CD14-positive monocyte (primary cell): ENCODE measurements at places on chromosomes 5 and 9. TPM values are rescaled to one million over a fixed set of nuclear protein-coding genes. Genes with fewer than 3 reads are reported as not detected.
A peak's percentile ranks its signal among the peaks of the same experiment; 100 is the strongest.

DNA sequence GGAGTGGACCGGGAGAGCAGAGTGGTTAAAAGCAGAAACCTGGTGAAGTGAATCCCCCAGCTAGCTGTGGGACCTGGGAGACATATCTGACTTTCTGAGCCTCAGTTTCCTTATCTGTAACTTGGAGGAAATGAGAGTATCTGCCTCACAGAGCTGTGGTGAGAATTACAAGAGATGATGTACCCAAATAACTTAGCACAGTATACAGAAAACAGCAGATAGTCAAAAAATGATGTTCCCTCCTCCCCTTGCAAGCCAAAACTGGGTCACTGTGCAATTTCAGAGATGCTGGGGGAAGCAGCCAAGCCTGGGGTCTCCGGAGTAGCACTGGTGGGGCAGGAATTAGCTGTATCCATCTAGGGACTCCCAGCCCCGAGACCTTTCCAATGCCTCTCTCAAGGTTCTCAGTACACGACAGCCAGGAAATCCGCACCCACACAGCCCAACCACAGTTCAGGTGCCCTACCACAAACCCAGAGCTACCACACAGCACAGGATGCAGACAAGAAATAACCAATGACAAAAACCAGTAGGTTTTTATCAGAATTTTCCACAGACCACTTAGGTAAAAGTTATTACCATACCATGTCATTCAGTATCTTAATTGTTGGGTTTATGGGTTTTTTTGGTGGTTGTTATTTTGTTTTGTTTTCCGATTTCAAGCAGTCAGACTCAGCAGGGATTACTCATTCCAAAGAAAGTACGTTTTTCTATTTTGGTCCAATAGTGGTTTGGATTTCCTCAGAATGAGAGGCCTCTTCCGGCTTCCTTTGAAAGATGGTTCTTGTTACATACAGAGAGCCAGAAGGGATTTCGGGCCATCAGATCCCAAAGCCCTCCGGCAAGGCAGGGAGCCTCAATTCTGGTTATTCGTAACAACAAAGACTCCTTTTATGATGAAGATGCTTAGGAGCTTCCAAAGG is 4.9 kb upstream of the HRH2 start:
- DNase-seq: peak; percentile 54
- H3K4me1 ChIP-seq: peaks cover 70% of the 10 kb centered on the region
- H3K27me3 ChIP-seq: no peaks in the 10 kb centered on the region
- H3K36me3 ChIP-seq: no peaks in the 10 kb centered on the region
- peak overlapping the region; percentile 52 for H3K27ac ChIP-seq

- no peak overlapping the region for H3K4me3 ChIP-seq
- H3K27ac ChIP-seq: no peak overlapping the region
- no peaks in the 10 kb centered on the region for H3K4me1 ChIP-seq
- H3K27me3 ChIP-seq: no peaks in the 10 kb centered on the region
- no peak for DNase-seq
These were observed 66.9 kb downstream of the FANCC start for GRCh38 chr9:95250462-95251221.

- no peaks in the 10 kb centered on the region for H3K27me3 ChIP-seq
- H3K36me3 ChIP-seq: peaks cover 60% of the 10 kb centered on the region
- H3K27ac ChIP-seq: no peak overlapping the region
- H3K4me3 ChIP-seq: no peak overlapping the region
These were observed 21.2 kb downstream of the TRIM14 start for GRCh38 chr9:98097836-98098235.

- H3K27ac ChIP-seq: no peak overlapping the region
- DNase-seq: no peak
- no peaks in the 10 kb centered on the region for H3K4me1 ChIP-seq
- H3K36me3 ChIP-seq: peaks cover 60% of the 10 kb centered on the region
- no peak overlapping the region for H3K4me3 ChIP-seq
These were observed 7.1 kb downstream of the FPGS start for GRCh38 chr9:127809540-127810377.

DNA sequence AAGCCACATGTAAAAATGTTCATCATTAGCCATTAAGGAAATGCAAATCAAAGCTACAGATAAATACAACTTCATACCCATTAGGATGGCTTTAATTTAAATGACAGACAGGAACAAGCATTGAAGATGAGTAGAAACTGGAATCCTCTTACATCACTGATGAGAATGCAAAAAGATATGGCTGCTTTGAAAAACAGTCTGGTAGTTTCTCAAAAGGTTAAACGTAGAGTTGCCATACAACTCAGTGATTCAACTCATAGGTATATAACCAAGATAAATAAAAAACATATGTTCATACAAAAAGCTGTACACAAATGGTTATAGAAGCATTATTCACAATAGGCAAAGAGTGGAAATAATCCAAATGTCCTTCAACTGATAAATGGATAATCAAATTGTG is 228.8 kb upstream of the ZNF462 start:
- H3K4me1 ChIP-seq: no peaks in the 10 kb centered on the region
- no peaks in the 10 kb centered on the region for H3K27me3 ChIP-seq

DNA sequence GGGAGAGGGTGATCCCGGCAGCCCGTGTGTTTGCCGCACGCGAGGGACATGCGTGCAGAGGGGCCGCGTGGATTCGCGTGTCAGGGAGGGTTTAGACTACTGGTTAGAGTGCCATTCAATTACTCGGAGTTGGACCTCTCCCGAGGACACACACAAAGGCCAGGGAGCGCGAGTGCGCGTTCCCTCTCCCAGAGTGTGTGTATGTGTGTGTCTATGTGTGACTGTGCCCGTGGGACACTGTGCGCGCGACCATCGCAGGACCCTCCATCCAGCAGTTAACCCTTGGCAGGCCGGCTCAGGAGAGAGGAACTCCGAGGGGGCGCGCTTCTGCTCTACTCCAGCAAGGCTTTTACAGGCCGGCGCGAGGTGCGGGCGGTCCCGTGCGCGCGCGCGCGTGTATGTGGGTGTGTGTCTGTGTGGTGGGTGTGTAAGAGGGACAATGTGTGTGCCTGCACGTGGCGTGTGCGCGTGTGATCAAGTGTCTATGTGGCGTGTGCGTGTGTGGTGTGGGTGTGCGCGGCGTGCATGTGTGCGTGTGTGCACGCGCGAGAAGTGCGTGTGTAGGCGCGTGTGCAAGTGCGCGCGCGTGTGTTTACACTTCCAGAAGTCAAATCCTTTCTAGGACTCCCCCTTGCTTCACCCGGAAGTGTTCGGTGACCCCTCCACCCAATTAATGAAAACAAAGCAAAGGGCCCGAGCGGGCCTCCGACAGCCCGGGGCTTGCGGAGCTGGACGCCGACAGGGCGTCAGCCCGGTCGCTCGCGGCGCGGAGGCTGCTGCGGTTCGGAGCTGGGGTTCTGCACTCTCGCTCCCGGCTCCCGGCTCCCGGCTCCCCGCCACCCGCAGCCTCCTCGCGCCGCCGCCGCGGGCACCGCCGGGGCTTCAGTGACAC is 75.3 kb upstream of the TBCA start:
- peak overlapping the region; percentile 48 for H3K4me3 ChIP-seq
- peaks cover 17% of the 10 kb centered on the region for H3K4me1 ChIP-seq
- H3K27me3 ChIP-seq: peaks cover 76% of the 10 kb centered on the region
- no peak overlapping the region for H3K27ac ChIP-seq
- H3K36me3 ChIP-seq: no peaks in the 10 kb centered on the region

DNA sequence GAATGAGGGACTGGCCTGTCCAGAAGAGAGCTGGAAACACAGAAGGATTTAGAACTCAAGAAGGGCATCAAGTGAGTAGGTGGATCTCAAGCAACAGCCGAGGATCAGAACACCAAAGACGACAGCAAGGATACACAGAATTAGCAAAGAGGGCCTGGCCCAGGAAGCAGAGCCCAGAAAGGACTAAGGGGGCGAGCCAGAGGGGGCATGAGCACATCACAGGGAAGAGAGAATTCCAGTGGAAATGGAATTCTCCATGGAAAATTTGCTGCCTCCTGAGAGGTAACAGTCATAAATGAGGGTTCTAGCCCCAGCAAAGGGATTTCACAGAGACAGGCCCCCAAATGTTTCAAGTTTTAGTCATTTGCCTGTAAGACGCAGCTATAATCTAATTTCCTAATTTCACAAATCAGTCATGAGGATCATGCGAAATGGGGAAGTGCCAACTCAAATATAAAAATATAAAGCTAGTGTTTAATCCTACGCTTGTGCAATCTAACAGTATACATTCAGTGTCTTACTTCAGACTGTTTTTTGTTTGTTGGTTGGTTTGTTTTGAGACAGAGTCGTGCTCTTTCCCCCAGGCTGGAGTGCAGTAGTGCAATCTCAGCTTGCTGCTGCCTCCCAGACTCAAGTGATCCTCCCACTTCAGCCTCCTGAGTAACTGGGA is 46.7 kb downstream of the FNBP1 start:
- peak overlapping the region; percentile 100 for H3K27ac ChIP-seq
- H3K4me1 ChIP-seq: peaks cover 36% of the 10 kb centered on the region
- H3K4me3 ChIP-seq: peak overlapping the region; percentile 65
- peaks cover 27% of the 10 kb centered on the region for H3K36me3 ChIP-seq
- peak; percentile 81 for DNase-seq

DNA sequence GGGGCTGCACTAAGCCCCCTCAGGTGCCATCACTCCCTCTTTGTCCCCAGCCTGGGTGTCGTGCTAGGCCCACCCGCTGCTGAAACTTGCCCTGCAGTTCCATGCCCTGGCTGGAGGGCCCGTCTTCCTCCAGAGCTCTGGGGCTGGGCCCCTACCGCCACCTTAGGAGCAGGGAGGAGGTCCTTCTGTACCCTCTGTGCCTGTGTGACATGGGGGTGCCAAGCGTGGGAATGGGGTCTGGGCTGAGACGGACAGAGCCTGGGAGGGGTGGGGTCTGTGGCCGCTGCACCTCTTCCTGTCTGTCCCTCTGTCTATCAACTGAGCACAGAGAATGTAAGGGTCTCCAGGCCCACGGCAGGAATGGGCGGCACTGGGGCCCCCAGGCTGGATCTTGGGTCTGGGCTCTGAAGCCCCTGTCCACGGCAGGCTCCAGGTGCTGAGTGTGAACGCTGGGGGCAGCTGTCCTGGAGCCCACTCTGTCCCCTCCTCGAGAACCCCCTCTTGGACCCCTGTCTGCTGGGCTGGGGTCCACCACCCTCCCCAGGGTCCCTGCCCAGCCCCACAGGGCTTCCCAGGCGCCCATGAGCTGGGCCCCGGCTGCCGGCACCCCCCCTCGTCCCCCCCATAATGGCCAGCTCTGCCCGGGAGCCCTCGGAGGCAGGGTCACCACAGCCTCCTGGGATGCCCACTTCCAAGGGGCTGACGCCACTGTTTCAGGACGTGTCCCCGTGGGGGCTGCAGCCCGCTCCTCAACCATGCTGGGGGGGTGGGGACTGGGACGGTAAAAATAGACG is 15.8 kb upstream of the NRARP start:
- no peak for DNase-seq
- no peak overlapping the region for H3K4me3 ChIP-seq
- no peak overlapping the region for H3K27ac ChIP-seq
- H3K4me1 ChIP-seq: peaks cover 24% of the 10 kb centered on the region
- no peaks in the 10 kb centered on the region for H3K36me3 ChIP-seq

GRCh38 chr5:124652514-124652819 is 94.0 kb downstream of the ZNF608 start:
- no peak for DNase-seq
- no peaks in the 10 kb centered on the region for H3K36me3 ChIP-seq
- peaks cover 42% of the 10 kb centered on the region for H3K4me1 ChIP-seq
- no peak overlapping the region for H3K27ac ChIP-seq
- H3K27me3 ChIP-seq: peaks cover 73% of the 10 kb centered on the region
- H3K4me3 ChIP-seq: no peak overlapping the region

GRCh38 chr5:57983426-57983825 is 476.5 kb downstream of the PLK2 start:
- DNase-seq: no peak

GRCh38 chr9:107548298-107549142 is 59.0 kb upstream of the KLF4 start:
- H3K4me3 ChIP-seq: peak overlapping the region; percentile 74
- peak overlapping the region; percentile 96 for H3K27ac ChIP-seq
- no peaks in the 10 kb centered on the region for H3K36me3 ChIP-seq

DNA sequence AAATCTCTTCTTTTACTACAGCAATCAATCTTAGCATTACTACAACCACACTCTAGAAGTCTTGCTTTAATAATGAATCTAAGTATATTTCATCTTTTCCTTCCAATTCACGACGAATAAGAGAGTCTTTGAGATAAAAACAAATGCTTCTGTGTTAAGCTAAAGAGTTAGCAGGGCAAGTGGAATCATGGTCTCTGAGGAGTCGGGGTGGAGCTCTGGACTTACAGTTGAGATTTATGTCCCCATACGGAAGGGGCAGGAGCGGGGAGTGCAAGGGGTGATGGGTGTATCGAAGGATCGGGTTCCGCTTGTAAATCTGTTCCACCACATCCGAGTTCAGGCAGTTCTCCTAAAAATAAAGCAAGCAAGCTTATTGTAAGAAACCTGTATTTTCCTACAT is 59.0 kb upstream of the RETREG1 start:
- H3K4me1 ChIP-seq: no peaks in the 10 kb centered on the region
- no peaks in the 10 kb centered on the region for H3K36me3 ChIP-seq
- H3K4me3 ChIP-seq: no peak overlapping the region
- no peaks in the 10 kb centered on the region for H3K27me3 ChIP-seq
- no peak overlapping the region for H3K27ac ChIP-seq

DNA sequence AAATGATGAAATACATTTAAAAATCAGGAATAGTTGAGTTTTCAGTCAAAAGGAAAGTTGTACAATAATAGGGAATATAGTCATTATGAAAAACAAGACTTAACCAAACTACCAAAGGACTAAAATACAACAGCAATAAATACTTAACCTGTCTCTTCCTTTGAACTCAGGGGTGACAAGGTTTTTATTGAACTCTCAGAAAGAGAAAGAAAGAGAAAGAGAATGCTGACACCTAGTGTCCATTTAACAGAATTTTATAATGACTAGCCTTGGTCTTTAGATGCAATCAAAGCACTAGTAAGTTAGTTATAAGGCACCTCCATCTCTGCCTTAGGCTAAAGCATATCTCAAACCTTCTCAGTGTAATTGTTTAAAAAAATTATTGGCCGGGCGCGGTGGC is 47.5 kb downstream of the UIMC1 start:
- peak; percentile 68 for DNase-seq
- no peaks in the 10 kb centered on the region for H3K4me1 ChIP-seq
- H3K4me3 ChIP-seq: no peak overlapping the region
- no peak overlapping the region for H3K27ac ChIP-seq

Gene SLC36A2
- not detected in 2 replicates for polyA plus RNA-seq

Gene HEMGN
- not detected for polyA plus RNA-seq

Gene SVEP1
- polyA plus RNA-seq: not detected

Gene DRD1
- not detected for polyA plus RNA-seq

Gene CCDC192
- polyA plus RNA-seq: not detected
